HFFc6 (cell line): ENCODE measurements at places on chromosomes 2 and 18.

DNA sequence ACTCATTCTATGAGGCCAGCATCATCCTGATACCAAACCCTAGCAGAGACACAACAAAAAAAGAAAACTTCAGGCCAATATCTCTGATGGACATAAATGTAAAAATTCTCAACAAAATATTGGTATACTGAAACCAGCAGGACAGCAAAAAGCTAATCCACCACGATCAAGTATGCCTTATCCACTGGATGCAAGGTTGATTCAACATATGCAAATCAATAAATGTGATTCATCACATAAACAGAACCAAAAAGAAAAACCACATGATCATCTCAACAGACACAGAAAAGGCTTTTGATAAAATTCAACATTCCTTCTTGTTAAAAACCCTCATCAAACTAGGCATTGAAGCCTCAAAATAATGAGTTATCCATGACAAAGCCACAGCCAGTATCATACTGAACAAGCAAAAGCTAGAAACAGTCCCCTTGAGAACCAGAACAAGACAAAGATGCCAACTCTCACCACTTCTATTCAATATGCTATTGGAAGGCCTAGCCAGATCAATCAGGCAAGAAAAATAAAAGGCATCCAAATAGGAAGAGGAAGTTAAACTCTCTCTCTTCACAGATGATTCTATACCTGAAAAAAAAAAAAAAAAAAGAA, 45.3 kb downstream of the RTTN start:
- DNase-seq: no peak

DNA sequence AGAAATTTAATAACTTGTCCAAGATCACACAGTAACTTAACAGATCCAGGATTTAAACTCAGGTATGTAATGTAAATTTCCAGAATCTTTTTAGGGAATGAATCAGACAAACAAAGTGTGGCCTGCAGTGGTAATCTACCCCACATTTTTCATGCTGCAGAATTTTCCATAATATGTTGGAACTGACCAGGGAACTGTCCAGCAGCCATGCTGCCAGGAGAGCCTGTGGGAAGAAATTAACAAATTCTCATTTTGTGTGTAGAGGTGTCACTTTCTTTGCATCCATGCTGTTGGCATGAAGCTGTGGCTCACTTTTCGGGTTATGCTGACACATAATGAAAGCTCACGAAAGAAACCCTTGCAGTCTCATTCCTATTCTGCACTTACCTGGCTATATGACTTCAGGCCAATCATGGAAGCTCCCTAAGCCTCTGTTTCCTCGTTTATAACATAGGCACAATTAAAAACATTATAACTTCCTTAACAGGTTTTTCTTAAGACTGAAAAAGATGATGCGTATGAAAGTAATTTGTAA, 54.7 kb downstream of the CDKL4 start:
- no peak for DNase-seq

DNA sequence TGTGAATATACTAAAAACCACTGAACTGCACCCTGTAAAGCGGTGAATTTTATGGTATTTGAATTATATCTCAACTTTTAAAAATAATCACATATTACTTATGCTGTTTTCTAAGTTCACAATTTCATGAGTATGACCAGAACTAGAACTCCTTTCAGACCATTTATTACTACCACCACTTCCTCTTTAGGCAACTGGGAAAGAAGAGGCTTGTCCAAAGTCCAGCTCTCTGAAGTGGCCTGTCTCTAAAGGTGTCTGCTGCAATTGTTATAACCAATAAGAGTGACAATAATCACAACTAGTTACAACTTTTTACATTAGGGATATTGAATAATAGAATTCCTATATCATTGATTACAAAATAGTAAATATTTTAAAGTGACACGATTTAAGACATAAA, 267.9 kb upstream of the PIK3C3 start:
- DNase-seq: no peak

DNA sequence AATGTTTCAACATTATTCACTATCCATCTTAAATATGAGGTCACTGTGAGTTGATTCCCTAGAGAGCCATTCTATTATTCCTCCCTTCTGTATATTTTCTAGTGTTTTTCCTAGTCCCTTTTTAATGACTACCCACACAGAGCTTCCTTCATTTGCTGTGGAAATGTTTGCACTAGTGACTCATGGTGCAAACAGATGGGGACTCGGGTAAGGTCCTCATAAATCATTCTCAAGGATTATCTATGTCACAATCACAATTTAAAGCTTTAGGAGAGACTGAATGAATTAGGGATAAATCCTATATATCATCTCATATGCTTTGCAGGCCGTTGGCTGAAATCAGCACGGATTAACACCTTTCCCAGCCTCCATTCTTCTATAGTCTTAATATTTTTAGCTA, 159.6 kb downstream of the DCC start:
- DNase-seq: no peak

GRCh38 chr2:157261199-157261782, 3.8 kb downstream of the GALNT5 start:
- DNase-seq: peak; percentile 60

DNA sequence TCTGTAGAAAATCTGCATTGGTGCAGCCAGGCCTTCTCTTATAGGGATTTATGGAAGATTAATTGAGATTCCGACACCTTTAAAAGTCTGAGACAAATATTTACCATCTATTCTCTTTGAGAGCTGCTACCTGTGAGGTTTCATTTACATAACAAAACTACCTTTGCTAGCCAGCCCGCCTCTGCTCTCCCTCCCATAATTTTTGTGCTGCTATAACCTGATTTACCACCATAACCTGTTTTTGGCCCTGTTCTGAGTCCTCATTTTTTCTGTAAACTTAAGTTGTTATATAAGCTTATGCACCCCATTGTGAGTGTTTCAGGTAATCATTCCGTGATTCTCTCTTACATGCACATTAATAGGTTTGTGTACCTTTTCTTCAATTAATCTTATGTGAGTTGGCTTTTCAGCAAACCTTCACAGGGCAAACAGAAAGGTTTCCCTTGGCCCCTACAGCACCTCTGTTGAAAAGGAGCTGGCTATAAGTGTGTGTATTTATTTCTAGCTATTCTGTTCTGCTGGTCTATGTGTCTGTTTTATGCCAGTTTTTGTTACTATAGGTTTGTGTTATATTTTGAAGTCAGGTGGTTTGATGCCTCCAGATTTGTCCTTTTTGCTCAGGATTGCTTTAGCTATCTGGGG, 114.9 kb upstream of the XIRP2 start:
- no peak for DNase-seq

DNA sequence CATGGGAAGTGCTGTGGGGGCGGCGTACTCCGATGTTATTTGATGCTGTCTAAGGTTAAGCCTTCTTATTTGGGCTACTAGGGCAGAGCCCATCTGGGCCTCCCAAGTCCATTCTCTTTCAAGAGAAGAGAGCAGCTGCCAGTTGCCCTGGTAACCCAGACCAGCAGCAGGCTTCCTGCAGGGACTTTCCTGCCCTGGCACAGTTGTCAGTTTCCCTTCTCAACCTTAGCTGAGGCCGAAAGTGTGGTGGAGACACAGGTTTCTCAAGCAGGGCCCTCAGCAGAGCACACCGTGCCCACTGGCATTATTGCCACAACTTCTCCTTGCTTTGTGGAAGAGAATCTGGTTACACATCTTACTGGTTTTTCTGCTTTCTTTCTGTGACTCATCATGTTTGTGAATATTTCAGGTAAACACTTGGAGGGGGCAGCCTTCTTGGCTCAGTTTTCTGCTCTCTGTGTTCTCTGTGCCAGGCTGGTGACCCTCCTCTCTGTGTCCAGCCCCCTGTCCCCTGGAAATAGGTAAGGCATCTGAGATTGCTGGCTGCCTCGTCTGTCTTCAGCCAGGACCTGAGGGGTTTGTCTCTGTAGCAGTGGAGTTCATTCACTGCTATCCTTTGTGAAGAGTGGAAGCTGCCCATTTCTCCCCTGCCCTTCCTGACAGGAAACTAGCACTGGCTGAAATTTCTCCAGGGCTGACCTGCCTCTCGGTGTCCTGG, 111.0 kb downstream of the B3GNT2 start:
- DNase-seq: no peak

DNA sequence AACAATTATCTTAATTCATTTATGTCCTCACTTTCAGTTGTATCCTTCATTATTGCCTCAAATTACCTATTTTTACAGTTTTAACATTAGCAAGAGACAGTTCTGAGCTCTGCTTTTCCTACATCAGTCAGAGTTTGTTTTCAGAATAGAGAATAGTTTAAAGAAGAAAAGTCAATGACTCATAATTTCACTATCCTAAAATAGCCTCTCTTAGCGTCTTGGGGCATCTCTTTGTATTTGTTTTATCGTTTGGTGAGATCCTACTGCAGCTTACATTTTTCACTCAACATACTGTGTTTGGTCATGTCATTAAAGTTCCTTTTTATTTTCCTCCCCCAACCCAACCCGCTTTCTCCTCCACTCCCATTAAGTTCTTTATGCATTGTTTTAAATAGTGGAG, 3.8 kb downstream of the SEC11C start:
- DNase-seq: peak; percentile 32

- DNase-seq: no peak
Measured at GRCh38 chr2:141399270-141399669, 731.5 kb downstream of the LRP1B start.

GRCh38 chr2:241135737-241136136, 13.5 kb downstream of the PASK start:
- DNase-seq: no peak

DNA sequence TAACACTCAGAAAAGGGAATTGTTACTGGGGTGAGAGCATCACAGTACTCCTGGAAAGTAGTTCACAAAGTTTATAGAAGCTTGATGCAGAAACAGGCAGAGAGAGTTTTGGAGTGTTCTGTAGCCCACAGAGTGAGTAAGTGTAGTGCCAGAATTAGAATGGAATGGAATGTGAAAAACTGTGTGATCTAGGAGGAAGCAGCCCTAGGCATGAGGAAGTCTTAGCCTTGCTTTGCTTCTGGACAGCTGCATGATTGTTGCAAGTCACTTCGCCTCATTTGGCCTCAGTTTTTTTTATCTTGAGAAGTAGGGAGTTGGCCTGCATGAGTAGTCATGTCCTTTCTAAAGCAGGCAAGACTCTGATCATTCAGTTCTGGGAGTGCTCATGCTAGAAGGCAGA, 10.9 kb downstream of the SERPINB12 start:
- peak; percentile 92 for DNase-seq
